ENCODE measurements at places on chromosomes 4 and X. TPM values are rescaled to one million over a fixed set of nuclear protein-coding genes. Genes with fewer than 3 reads are reported as not detected.

DNA sequence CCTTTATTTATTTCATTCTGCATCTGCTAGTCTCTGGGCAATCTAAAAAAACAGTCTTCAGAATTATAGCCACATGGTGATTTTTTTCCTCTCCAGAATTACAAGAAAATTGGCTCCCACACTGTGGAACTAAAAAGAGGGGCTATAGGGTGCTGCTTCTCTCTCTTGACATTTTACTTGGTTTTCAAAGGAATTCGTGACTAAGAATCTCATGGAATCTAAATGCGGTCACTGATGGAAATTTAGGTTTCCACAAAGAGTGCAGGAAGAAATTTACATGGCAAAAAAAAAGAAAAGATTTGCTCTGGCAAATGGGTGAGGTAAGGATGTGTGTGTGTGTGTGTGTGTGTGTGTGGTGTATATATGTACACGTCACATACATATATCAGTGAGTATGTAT, 10.2 kb downstream of the ATXN3L start:
- H3K36me3 ChIP-seq = no peaks in the 10 kb centered on the region
- DNase-seq = no peak
- H3K4me1 ChIP-seq = peaks cover 13% of the 10 kb centered on the region
- H3K4me3 ChIP-seq = no peak overlapping the region
- no peak overlapping the region for H3K27ac ChIP-seq

The F11 gene
- total RNA-seq = 1.6 TPM

- H3K4me3 ChIP-seq = no peak overlapping the region
- no peaks in the 10 kb centered on the region for H3K27me3 ChIP-seq
- peaks cover 47% of the 10 kb centered on the region for H3K4me1 ChIP-seq
- H3K27ac ChIP-seq = no peak overlapping the region
- no peak for DNase-seq
- no peaks in the 10 kb centered on the region for H3K36me3 ChIP-seq
These were observed 325.0 kb downstream of the PCDH7 start for GRCh38 chr4:31045151-31045550.

DNA sequence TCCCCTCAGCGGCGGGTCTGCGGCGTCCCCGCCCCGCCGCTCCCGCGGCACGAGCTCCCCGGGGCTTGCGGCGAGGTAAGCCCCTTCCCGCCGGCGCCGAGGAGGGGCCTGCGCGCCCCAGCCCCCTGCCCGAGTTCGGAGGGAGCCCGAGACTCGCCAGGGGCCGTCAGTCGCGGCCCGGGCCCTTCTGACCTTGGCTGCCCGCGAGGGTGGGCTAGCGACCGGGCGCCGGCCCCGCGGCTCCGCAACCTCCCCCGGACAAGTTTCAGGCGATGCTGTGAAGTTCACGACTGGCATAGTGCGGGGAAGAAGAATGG, 554 bp downstream of the CDKL5 start:
- H3K4me3 ChIP-seq = peak overlapping the region; percentile 82
- no peaks in the 10 kb centered on the region for H3K27me3 ChIP-seq
- H3K27ac ChIP-seq = peak overlapping the region; percentile 72
- DNase-seq = peak; percentile 22

- no peak for DNase-seq
- peaks cover 19% of the 10 kb centered on the region for H3K36me3 ChIP-seq
- H3K4me3 ChIP-seq = no peak overlapping the region
- H3K27ac ChIP-seq = no peak overlapping the region
These were observed 258.9 kb downstream of the SPANXN1 start for GRCh38 chrX:145506214-145506613.

GRCh38 chr4:155906554-155907247, 3.2 kb downstream of the TDO2 start:
- H3K36me3 ChIP-seq = no peaks in the 10 kb centered on the region
- H3K4me3 ChIP-seq = no peak overlapping the region
- H3K4me1 ChIP-seq = peaks cover 32% of the 10 kb centered on the region

The NSUN7 gene
- 28.9 TPM for total RNA-seq
